LoVo (cell line): ENCODE measurements at places on chromosomes 11 and 22.

DNA sequence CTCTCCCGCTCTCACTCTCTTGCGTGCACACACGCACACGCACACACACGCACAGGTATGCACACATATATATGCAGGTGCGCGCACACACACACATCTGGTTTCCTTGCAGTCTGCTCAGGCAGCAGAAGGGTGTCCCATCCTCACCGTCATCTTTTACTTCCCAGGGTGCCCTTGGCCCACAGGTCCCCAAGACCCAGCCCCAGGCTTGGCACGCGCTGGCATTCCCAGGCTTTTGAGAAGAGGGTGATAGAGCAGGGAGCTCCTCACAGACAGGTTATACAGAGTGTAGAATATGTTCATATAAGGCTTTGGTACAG lies 52.0 kb upstream of the SPATA19 start:
- DNase-seq: no peak

- DNase-seq: no peak
Observed at GRCh38 chr11:94870422-94870821, 102.3 kb downstream of the AMOTL1 start.

GRCh38 chr22:25511725-25512124 lies 52.8 kb upstream of the GRK3 start:
- no peak for DNase-seq

- DNase-seq: peak; percentile 5
Observed at GRCh38 chr11:84788220-84788619, 838.9 kb downstream of the DLG2 start.

GRCh38 chr11:101872171-101872882 lies 42.5 kb upstream of the CEP126 start:
- no peak for DNase-seq
